ENCODE measurements at places on chromosomes 12 and 14.

- no peak for DNase-seq
These were observed 54.0 kb downstream of the ADCK1 start for GRCh38 chr14:77853919-77854318.

DNA sequence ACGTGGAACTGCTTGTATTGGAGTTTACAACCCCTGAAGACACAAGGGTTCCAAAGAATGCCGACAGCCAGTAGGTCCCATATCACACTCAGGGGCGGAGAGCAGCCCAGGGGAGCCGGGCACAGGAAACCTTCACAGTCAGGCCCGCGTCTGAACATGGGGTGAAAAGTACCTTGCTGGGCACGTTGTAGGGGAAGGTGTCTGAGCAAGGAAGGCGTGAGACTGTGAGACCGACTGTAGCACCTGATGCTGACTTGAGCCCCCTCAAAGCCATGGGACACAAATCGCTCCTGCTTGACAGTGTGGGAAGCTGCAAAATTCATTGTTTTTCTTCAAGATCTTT, 14.7 kb downstream of the RIMBP2 start:
- DNase-seq = no peak

GRCh38 chr14:59330455-59330854, 134.7 kb downstream of the GPR135 start:
- DNase-seq = no peak

DNA sequence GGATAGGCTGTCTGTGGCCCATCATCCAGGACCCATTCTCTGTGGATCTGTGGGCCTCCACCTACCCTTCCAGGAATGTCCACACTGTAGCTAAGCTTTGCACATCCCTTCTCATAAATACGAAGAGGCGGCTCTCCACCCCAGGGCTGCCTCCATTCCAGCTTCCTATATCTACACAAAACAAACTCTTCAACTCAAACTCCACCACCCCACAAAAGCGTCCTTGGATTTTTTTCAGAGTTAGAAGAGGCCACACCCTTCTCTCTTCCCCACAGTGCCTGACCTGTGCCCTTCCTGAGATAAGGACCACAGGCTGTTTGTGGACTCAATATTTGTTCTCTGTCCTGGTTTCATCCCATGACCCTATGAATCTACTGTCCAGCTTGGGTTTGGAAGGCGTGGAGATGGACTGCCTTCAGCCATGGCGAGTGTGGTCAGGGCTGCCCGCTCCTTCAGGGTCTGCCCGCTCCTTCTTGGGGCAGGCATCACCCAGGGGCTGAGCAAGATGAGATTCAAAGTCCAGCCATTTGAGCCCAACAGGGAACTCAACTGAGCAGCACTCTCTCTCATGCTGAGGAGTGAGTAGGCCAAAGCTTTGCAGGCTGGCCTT, 13.0 kb upstream of the SERPINA12 start:
- DNase-seq = no peak

DNA sequence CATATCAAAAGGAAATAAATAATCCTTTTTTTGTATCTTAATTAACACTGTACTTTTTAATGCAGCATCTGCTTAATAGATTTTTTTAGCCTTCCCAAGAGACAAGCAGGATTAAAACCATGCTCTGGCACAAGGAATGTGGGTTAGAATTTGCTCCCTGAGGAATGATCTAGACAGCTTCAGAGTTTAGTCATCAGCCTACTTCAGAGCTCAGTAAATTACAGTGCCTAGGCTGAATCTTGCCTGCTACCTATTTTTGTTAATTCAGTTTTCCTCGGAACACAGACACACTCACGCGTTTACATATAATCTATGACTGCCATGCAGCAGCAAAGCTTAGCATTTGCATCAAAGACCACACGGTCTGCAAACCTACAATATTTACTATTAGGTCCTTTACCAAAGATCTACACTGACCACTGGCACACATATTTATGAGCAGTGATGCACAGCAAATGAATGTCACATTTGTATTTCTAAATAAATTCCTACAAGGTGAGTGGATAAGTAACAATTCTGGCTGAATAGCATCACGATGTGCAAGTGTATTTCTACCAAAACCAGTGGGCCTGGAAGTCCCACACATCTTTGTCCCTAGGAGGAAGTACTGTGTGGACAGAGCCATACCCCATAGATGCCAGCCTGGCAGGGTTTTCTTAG, 309.8 kb upstream of the TMEM132C start:
- peak; percentile 70 for DNase-seq

Measured in astrocyte (in vitro differentiated cells and primary cell).